Gastrocnemius medialis (tissue), 4 donors: ENCODE measurements at places on chromosomes 3 and 15.

DNA sequence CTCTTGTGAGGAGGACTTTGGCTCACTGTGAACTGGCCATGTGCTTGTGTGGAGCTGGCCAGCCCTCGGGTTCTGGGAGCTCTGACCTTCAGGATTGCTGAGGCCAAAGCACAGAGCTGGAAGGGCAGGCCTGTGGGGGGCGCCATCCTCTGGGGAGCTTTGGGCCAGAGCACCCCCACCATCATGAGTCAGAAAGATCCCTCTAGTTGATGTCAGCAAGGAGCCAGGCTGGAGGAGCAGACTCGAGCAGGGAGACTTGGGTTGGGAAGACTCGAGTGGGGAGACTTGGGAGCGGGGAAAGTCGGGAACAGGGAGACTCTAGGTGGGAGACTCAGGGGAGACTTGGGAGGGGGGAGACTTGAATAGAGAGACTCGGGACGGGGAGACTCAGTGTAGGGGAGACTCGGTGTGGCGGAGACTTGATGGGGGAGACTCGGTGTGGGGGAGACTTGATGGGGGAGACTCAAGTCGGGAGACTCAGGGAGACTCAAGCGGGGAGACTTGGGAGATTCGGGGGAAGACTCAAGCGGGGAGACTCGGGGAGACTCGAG lies 37.7 kb upstream of the PLXNA1 start:
- no peak overlapping the region for H3K4me3 ChIP-seq
- H3K27ac ChIP-seq: no peak overlapping the region
- no peak for DNase-seq
- H3K4me1 ChIP-seq: peaks cover 9% of the 10 kb centered on the region

DNA sequence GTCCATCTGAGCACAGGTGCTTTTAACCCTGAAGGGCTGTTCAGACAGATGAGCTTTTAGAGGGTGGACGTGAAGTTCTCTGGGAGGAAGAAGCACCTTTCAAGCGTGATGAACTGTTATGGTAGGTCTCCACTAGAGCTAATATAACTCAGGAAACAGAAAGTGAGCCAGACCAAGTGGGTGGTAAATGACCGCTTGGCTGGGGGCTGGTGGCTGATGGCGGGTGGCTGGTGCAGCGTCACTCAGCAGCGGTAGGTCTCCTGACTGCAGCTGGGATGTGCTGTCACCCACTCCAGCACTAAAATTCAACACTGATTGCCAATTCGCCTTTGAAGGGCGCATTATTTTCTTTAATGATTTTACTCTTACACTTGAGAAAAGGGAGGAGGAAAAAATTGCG lies 31.2 kb upstream of the LACTB start:
- no peaks in the 10 kb centered on the region for H3K4me1 ChIP-seq
- no peak for DNase-seq
- H3K4me3 ChIP-seq: no peak overlapping the region
- no peaks in the 10 kb centered on the region for H3K36me3 ChIP-seq

- DNase-seq: no peak
- no peaks in the 10 kb centered on the region for H3K4me1 ChIP-seq
- peaks cover 10% of the 10 kb centered on the region for H3K27me3 ChIP-seq
- H3K4me3 ChIP-seq: no peak overlapping the region
These were observed 128.9 kb downstream of the NSMCE3 start for GRCh38 chr15:29140475-29141307.

- H3K27me3 ChIP-seq: no peaks in the 10 kb centered on the region
- H3K4me3 ChIP-seq: no peak overlapping the region
- no peak overlapping the region for H3K27ac ChIP-seq
- H3K4me1 ChIP-seq: no peaks in the 10 kb centered on the region
- DNase-seq: no peak
- no peaks in the 10 kb centered on the region for H3K36me3 ChIP-seq
These were observed 319.2 kb upstream of the TRIM42 start for GRCh38 chr3:140358686-140359085.

- no peaks in the 10 kb centered on the region for H3K36me3 ChIP-seq
- H3K4me3 ChIP-seq: no peak overlapping the region
- no peak for DNase-seq
- H3K27ac ChIP-seq: no peak overlapping the region
- H3K27me3 ChIP-seq: no peaks in the 10 kb centered on the region
These were observed 736.0 kb upstream of the GRM7 start for GRCh38 chr3:6124875-6125274.

- no peak overlapping the region for H3K27ac ChIP-seq
- no peak overlapping the region for H3K4me3 ChIP-seq
- H3K27me3 ChIP-seq: no peaks in the 10 kb centered on the region
These were observed 62.2 kb downstream of the PLCH1 start for GRCh38 chr3:155682426-155683343.

DNA sequence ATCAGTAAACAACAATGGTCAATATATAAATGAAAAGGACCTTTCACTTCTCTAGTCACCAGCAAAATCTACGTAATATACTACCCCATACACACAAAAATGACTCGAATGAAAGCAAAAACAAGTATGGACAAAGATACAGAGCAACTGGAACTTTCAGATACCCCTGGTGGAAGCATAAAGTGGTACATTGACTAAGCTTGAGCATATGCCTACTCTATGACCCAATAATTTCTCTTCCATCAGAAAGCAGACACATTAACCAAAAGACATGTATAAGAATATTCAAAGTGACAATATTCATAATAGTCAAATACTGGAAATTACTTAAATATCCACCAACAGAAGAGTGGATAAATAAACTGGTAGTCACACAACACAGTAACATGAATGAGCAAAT lies 86.0 kb downstream of the EFL1 start:
- peaks cover 5% of the 10 kb centered on the region for H3K4me1 ChIP-seq
- no peak for DNase-seq
- no peaks in the 10 kb centered on the region for H3K27me3 ChIP-seq
- no peak overlapping the region for H3K4me3 ChIP-seq
- H3K36me3 ChIP-seq: no peaks in the 10 kb centered on the region

DNA sequence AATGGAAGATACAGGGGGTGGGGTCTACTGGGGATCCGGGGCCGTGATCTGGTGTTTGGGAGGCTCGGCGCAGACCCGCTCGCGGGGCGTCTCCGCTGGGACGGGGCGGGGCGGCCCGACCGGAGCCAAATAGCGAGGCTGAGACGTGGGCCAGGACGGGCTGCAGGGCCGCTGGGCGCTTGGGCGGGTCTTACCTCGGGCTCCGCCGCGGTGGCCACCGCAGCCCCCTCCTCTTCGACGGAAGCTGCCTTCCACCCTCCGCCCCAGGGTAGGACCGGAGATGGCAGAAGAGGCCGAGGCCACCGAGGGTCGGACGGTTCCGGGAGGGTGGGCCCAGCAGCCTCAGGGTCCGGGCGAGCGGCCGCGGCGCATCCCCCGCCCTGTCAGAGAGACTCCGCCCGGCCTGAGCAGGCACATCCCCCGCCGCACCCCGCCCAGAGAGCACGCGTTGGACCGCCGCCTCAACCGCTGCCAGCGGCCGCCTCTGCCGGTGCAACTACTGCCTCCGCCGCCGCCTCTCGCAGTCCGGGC lies 399 bp downstream of the MYO9A start:
- peaks cover 49% of the 10 kb centered on the region for H3K4me1 ChIP-seq
- H3K36me3 ChIP-seq: no peaks in the 10 kb centered on the region
- peak overlapping the region; percentile 73 for H3K4me3 ChIP-seq
- peak; percentile 80 for DNase-seq
- H3K27me3 ChIP-seq: no peaks in the 10 kb centered on the region
- peak overlapping the region; percentile 95 for H3K27ac ChIP-seq

DNA sequence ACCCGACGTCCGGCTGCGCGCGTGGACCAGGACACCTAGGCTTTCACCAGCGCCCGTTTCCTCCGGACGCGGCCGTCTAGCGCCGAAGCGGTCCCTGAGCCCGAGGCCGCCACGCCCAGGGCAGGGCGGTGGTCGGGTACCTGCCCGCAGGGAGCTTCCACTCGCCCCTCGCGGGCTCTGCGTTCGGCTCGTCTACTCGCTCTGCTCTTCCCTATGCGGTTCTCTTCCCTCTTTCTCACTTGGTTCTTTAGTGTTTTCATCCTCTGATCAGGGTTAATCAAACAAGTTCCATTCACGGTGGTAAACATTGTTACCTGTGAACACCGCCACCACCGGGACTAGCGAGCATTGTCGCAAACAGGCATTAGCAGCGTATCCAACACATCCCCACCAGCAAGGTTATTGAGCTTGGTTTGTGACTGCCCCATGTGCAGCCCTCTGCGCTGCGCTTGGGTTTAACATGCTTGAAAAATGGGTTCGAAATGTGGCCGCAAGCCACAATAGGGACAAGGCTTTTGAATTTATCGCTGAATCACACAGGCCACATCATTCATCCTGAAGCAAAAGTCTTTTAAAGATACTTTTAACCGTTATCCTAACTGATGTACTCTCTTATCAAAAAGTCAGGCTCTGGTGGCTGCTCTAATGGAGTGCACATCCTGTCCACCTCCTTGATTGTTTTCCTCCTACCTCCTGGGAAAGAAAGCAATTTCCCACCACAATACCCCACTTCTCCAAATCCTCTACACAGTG lies 843 bp upstream of the CD47 start:
- DNase-seq: no peak
- H3K4me3 ChIP-seq: peak overlapping the region; percentile 66
- H3K36me3 ChIP-seq: no peaks in the 10 kb centered on the region
- peak overlapping the region; percentile 75 for H3K27ac ChIP-seq
- no peaks in the 10 kb centered on the region for H3K27me3 ChIP-seq

DNA sequence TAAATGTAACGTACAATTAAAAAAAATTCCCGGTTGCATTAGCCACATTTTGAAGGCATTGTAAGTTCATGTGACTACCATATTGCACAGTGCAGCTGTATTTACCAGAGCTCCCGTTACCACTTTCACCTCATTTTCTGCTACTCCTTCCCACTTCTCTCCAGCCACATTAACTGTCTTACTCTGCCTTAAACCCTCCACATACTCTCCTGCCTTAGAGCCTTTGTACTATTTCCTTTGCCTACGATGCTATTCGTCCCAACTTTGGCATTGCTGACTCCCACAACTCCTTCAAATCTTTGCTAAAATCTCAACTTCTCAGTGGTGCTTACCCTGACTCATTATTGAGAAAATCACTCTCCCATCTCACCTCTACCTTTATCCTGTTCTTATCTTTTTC lies 115.2 kb downstream of the CADM2 start:
- DNase-seq: no peak
- H3K36me3 ChIP-seq: no peaks in the 10 kb centered on the region
- no peak overlapping the region for H3K4me3 ChIP-seq
- no peaks in the 10 kb centered on the region for H3K4me1 ChIP-seq

DNA sequence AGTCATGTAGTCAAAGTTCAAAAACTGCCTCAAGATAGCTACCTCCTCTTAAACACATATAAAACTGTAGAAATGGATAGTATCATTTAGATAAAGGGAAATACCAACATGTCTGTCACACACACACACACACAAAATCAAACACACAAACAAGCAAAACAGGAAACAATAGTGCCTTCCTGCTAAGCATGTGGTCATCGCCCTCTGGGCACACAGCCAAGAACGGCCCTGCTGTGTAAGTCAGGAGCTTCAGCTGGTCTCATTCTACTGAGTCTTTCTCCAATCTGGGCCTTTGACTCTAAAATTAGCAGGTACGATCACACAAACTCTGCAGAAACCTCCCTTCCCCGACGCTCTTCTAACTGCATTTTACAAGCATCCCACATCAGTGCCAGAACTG lies 272.2 kb upstream of the CHRNA7 start:
- no peak overlapping the region for H3K4me3 ChIP-seq
- H3K27me3 ChIP-seq: no peaks in the 10 kb centered on the region
- no peaks in the 10 kb centered on the region for H3K4me1 ChIP-seq
- no peak overlapping the region for H3K27ac ChIP-seq
- no peak for DNase-seq
- H3K36me3 ChIP-seq: no peaks in the 10 kb centered on the region

DNA sequence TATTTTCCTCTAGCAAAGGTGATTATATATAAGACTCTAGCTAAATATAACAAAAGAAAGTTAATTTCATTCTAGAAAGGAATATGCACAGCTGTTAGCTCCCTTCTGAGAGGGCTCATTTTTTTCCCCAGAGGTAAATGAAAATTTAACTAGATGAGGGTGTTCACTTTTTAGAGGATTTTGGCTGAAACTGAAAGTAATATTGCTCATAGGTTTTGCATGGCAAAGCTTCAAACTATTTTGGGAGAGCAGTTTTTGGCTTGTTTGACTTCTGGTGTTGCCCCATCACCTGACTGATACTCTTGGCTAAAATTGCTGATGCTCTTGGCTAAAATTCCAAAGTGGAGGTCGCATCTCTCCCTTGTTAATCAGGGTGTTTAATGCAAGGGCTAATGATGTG lies 311.9 kb downstream of the EDEM1 start:
- DNase-seq: no peak
- H3K27me3 ChIP-seq: no peaks in the 10 kb centered on the region
- H3K36me3 ChIP-seq: no peaks in the 10 kb centered on the region
- H3K4me1 ChIP-seq: no peaks in the 10 kb centered on the region

GRCh38 chr15:100601163-100601562 lies 821 bp downstream of the LINS1 start:
- peaks cover 4% of the 10 kb centered on the region for H3K36me3 ChIP-seq
- peak overlapping the region; percentile 95 for H3K4me3 ChIP-seq
- H3K27ac ChIP-seq: peak overlapping the region; percentile 85
- no peaks in the 10 kb centered on the region for H3K27me3 ChIP-seq
- H3K4me1 ChIP-seq: peaks cover 32% of the 10 kb centered on the region

DNA sequence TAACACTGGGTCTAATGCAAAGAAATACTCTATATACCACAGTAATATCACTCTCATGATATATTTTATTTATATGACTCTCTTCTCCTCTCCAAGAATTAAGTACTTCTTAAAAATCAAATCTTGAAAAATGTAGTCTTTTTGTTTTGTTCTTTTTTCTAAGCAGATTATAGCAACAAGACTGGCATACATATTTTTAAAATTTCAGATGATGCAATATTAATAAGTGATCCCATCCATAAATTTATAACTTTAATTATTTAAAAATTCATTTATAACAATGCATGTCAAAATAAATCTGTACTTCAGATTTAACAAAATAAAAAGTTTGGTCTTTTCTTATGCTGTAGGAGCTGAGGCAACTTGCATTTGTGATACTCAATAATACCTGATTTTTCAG lies 95.0 kb upstream of the NEDD4 start:
- H3K27me3 ChIP-seq: no peaks in the 10 kb centered on the region
- peaks cover 7% of the 10 kb centered on the region for H3K4me1 ChIP-seq
- no peaks in the 10 kb centered on the region for H3K36me3 ChIP-seq
- no peak overlapping the region for H3K4me3 ChIP-seq
- H3K27ac ChIP-seq: no peak overlapping the region

- no peaks in the 10 kb centered on the region for H3K27me3 ChIP-seq
- no peaks in the 10 kb centered on the region for H3K4me1 ChIP-seq
- DNase-seq: no peak
- no peaks in the 10 kb centered on the region for H3K36me3 ChIP-seq
- H3K27ac ChIP-seq: no peak overlapping the region
- H3K4me3 ChIP-seq: no peak overlapping the region
These were observed 11.1 kb downstream of the LRTM1 start for GRCh38 chr3:54916732-54917131.
